Stimulated activated CD8-positive, alpha-beta memory T cell treated with anti-CD3 and anti-CD28 coated beads, Interleukin-7, amount 100 ng/mL, for 1 hour (primary cell): ENCODE measurements at places on chromosomes 1 and 21.

DNA sequence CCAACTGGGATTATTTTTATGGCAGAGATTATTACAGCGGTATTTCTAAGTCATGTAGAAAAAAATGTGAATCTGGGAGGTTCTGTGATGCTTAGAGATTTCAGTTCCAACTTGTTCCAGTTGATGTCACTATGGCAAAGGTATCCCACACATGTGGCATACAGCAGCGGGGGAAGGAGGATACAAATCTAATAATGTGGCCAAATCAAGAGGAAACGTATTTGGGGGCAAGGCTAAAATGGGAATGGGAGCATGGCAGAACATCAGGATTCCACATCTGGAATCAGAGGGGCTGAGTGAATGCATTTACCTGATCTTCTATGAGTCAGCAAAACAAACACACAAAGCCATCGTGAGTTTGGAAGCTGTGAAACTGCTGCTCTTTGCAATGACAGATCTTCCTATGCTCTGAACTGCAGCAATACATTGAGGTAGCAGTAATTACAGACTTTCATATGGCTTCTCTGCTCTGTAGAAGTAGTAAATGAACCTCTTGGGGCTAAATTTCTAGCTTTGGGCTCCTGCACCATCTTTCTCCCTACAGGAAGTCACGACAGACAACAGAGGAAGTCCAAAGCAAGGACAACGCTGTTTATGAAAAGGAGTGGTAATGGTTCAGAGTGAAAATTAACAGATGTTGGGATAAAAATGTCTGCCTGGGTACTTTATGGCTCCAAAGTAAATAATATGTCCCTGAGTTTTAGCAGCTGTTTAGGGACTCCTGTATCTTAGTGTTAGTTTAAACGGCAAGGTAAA, 55.5 kb downstream of the GABPA start:
- DNase-seq = no peak

DNA sequence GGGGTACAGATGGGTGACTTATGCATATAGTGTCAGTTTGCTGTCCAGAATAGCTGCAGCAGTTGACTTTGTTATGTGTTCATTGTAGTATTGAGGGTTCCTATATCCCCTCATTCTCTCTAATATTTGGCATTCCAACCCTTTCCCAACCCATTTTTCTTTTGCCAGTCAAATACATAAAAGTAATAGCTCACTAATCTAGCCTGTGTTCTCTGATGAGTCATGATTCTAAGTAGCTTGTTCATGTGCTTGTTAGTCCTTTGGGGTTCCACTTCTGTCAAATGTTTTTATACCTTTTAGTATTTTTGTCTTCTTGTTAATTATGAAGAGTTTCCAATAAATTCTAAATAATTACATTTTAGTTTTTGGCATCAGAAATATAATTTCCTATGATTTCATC, 99.2 kb upstream of the MROH9 start:
- no peak for DNase-seq

DNA sequence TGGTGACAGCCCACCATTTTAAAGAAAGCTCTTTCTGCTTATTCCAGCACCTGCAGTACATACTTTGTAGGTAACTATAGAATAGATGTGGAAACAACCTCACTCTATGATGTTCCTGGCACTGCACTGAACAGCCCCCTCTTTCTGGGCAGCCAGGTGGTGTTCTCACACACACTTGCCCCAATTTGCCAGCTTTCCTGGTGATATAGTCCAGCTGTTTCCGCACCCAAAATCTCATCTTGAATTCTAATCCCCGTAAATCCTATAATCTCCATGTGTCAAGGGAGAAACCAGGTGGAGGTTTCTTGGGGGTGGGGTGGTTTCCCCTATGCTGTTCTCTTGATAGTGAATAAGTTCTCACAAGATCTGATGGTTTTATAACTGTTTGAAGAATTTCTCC, 102.2 kb downstream of the FCRL5 start:
- no peak for DNase-seq

GRCh38 chr1:40945491-40945973, 34.0 kb upstream of the CTPS1 start:
- DNase-seq = no peak

DNA sequence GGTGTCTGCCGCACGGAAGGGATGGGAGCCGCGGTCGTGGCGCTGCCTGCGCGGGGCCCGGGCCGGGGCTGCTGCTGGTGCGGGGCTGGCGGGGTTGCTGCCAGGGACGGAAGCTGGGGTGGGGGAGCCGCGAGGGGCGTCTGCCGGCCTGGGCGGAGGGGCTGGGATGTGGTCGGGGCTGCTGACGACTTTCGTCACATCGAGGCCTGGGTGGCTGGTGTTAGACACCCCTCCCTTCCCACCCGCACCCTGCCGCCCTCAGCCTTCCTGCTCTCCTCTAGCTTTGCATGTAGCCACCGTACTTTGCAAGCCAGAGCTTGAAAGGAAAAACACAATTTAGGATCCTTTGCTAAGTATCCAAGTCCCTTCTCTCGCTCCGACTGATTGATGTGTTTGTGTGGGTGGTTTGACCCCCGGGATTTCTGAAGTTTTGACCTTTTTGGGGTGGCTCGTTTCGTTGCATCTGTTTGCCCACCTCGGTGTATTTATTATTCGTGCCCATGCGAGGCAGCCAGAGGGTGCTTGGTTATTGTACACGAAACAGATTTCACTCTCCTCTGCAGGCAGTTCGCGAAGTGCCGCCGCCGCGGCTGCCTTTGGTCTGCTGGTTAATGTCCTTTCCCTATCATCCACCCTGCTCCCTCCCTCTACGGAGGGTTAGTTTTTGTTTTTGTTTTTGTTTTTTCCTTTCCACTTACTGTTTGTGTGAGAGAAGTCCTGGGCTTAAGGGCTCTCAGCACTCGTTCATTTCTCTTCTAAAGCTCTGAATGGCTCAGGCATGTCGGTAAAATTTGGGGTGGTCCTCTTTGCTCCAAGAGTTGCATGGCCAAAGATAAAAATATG, 868 bp downstream of the C1orf21 start:
- peak; percentile 36 for DNase-seq

- DNase-seq = no peak
Measured at GRCh38 chr1:25774206-25774803, 25.7 kb upstream of the SELENON start.

- no peak for DNase-seq
Measured at GRCh38 chr1:234936612-234937389, 191.8 kb downstream of the TOMM20 start.

GRCh38 chr1:186609183-186609582, 71.0 kb downstream of the PTGS2 start:
- DNase-seq = no peak

DNA sequence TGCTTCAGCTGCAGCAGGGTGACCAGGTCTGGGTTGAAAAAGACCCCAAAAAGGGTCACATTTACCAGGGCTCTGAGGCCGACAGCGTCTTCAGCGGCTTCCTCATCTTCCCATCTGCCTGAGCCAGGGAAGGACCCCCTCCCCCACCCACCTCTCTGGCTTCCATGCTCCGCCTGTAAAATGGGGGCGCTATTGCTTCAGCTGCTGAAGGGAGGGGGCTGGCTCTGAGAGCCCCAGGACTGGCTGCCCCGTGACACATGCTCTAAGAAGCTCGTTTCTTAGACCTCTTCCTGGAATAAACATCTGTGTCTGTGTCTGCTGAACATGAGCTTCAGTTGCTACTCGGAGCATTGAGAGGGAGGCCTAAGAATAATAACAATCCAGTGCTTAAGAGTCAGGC, 2.9 kb downstream of the C1QA start:
- DNase-seq = no peak

GRCh38 chr1:23422241-23422877, 2.2 kb downstream of the TCEA3 start:
- no peak for DNase-seq

- DNase-seq = peak; percentile 70
Measured at GRCh38 chr21:31580866-31581276, 78.6 kb upstream of the SOD1 start.

DNA sequence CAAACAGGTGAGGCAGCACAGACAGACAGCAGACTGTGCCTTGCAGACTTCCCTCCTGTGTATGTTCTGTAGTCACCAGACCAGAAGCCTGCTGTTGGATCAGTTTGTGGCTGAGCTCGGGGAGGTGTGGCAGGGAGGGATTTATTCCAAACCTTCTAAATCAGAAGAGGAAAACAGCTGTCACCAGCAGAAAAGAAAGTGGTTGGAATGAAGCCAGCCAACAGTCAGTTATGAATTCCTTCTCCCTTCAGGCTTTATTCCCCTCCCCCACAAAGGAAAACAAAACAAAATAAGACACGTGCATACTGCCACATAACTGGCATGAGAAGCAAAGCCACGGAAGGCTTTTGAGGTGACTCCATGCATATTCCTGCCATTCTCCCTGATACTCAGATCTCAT, 19.0 kb upstream of the PIGV start:
- no peak for DNase-seq

DNA sequence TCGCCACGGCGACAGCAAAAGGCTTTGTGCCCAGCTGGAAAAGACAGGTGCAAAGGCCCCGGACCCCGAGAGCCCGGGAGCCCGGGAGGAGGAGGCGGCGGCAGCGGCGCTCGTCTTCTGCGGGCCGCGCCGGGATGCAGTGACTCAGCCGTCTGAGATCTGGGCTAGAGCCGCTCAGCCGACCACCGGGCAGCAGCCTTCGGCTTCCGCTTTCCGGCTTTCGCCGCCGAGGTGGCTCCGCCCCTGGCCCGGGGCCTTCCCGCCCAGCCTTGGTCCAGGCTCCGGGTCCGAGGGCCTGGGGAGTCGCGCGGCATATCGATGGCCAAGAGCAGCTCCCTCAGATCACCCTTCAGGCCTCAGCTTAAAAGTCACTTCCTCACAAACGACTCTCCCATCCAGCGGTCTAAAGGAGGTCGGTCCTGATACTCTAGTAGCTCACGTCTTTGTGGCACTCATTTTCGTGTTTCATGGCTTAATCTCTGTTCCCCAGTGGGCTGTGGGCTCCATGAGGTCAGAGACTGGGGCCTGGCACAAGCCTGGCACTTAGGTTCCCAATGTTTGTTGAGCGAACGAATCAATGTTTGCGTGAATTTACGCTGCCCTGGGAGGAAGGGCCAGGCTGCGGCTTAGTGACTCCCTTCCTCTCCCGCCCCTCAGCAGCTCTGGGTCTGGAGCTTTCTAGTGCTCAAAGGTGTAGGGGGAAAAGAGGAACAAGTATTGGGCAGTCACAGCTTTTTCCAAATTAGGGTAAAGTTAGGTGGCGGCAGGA, at the start of gene PHTF1:
TSS of gene PHTF1 (minus strand) at position 154 of the 769 bp plus-strand sequence. CDS start 783 bp downstream, outside the sequence.
- DNase-seq = peak; percentile 40

GRCh38 chr1:234941321-234942011, 187.2 kb downstream of the TOMM20 start:
- DNase-seq = no peak

DNA sequence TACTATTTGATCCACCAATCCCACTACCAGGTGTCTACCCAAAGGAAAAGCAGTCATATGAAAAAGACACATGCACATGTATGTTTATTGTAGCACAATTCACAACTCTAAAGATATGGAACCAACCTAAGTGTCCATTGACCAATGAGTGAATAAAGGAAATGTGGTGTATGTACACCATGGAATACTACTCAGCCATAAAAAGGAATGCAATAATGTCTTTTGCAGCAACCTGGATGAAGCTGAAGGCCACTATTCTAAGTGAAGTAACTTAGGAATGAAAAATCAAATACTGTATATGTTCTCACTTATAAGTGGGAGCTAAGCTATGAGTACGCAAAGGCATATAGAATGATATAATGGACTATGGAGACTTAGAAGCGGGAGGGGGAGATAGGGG, 12.6 kb downstream of the ADIPOR1 start:
- DNase-seq = no peak

DNA sequence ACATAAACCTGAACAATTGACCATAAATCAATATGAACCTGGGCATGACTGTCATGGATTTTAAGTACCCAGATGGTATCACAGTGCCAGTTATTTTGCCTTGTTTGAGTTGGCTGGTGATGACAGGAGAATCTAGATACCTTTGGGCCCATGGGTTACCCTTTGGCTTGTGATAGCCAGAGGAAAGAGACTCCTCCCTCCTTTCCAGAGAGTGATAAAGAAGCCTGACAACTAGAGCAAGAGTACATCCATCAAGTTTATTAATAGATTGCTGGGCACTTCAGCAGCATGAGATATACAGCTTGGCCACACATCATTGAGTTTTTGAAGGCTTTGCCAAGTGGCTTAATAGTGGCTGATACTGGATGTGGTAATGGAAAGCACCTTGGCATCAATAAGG, 6.6 kb upstream of the FMO3 start:
- DNase-seq = no peak

DNA sequence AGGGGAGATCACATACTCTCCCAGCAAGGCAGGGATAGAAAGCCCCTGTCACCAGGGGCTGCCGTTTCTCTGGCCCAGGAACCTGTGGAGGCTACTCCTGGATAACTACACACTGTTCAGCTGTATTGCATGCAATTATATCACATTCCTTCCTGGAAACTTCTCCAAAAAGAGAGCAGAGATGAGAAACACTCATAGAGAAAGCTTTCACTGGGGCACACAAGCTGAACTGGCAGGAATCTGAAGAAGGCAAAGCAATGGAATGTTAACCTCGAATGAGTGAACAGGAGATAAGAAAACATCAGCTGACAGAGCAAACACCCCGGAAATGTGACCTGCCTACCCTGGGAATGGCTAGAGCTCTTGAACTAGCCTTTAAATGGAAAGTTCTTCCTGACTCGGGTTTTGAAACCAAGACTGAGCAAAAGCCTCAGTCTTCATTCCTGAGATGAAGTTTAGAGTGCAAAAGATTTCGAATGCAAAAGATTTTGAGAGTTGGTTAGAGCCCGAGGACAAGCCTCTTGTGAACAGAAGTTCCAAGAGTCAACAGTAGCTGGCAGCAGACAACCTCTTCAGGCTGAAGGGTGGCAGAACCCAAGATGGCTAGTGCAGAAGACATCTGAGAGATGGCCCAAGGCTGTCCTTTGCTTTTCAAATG, 32.3 kb downstream of the CCN1 start:
- DNase-seq = no peak

- DNase-seq = no peak
Measured at GRCh38 chr1:166384948-166385347, 218.1 kb upstream of the FAM78B start.

DNA sequence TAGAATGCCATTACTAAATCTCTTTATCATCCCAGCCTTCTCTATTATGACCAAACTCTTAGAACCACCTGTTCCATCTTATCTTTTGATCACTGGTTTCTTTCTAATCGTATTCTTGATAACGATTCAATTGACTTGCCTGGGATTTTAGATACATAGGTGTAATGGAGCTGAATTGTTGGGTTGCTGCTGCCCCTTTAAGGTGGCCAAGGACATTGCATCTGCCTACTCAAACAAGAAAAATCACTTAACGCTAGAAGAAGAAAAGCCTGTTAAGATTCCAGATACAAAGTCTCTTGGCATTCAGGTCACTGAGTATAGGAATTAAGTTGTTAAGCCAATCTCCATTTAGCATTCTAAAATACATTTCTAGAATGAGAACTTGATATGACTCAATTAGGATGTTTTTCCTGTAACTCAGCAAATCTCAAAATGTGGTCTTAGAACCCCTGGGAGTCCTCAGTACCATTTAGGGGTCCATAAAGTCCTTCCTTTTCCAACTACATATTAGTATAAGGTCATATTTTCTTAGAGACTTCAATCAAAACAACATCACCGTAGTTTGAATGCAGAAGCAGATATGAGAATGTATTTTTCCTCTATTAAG, 12.4 kb downstream of the NEXN start:
- DNase-seq = no peak
